ENCODE measurements at places on chromosomes 4 and X.

DNA sequence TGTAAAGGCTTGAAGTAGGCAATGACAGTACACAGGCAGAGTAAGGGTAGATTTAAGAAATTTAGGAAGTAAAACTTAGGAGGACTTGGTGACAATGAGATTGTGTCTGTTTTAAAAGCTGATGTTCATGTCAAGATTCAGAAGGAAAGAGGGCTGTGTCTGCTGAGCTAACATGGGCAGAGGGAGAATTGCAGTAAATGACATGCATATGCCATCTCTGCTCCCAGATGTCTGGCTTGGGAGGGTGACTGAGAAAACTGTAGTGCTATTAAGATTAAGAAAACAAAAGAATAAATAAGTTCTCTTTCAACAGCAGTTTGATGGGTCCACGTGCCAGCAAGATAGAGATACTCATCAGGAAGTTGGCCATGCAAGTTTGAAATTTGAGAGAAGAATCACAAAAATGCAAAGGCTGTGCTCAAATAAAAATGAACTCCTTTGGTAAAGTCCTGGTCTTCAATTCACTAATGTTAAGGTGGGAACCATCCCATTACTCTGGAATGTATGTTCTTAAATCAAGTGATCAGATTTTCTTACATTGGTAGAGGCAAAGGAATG is 7.2 kb downstream of the NFXL1 start:
- DNase-seq, result no peak

GRCh38 chr4:1004557-1005485 is 6.6 kb upstream of the FGFRL1 start:
- no peak for DNase-seq

- peak; percentile 9 for DNase-seq
Observed at GRCh38 chrX:152821145-152821765, 9.3 kb downstream of the CETN2 start.

DNA sequence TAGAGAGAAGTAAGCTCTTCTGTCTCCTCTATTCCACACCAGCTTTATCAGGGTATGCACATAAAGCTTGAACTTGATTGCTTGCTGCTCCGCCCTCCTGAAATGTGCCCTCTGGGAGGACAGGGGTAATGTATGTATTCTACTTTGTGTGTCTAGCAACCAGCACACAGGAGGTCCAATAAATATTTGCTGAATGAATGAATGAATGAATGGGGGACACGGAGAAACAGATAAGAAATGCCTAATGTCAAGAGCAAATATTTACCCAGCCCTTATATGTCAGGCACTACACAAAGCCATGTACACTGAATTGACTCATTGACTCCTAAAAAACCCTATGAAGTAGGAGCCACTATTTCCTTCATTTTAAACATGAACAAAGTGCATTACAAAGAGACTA is 2.3 kb upstream of the MSL3 start:
- no peak for DNase-seq

- DNase-seq, result no peak
Observed at GRCh38 chrX:19725641-19726040, 161.8 kb downstream of the SH3KBP1 start.

DNA sequence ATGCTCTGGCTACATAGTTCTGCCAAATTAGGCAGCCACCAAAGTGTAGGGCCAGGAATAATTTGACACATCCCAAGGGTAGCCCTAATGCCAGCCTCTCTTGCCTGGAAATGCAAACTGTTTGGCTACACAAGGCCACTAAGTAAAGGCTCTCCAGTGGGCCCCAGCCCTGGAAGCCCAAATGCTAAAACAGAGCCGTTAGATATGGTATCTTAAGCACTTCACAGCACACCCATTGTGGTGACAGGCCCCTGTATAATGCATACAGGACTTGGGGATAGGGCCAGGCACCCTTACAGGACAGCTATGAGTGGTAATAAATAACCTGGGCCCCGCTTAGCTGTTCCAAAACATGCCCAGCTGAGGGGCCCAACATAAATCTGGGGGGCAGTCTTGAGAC is 623.9 kb downstream of the BCOR start:
- no peak for DNase-seq

DNA sequence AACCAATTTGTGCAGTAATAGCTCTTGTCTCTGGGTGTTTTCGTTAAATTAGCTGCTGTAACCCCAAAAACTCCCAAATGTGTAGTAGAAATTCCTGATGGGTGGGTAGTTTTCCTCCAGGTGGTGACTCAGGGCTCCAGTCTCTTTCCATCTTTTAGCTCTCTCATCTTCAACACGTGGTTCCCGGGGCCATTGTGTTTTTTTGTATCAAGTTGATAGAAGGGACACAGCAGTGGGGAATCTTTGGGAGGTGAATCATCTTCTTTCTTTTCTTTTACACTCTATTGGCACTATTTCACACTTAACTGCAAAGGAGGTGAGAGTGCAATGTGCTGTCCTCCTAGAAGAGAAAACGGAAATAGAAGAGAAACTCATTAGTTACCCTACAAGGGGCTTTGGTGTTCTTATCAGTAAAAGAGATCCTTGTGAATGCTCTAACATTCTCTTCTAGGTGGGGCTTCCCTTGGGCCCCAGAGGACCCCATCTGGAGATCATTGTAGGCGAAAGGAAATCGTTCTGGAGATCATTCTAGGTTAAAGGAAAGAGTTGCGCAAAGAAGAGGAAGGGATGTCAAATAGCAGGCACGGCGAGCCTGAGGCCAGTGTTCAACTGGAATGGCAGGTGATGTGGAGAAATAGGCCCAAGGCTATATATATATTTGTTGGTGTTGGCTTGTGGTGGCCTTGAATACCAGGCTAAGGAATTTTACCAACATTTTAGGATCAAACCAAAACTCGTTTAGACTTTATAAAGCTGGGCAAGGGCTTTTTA is 68.2 kb upstream of the ACSL1 start:
- no peak for DNase-seq

GRCh38 chr4:66804979-66805378 is 740.3 kb downstream of the CENPC start:
- no peak for DNase-seq

- DNase-seq, result no peak
Observed at GRCh38 chr4:159779716-159780115, 676.8 kb downstream of the RAPGEF2 start.

DNA sequence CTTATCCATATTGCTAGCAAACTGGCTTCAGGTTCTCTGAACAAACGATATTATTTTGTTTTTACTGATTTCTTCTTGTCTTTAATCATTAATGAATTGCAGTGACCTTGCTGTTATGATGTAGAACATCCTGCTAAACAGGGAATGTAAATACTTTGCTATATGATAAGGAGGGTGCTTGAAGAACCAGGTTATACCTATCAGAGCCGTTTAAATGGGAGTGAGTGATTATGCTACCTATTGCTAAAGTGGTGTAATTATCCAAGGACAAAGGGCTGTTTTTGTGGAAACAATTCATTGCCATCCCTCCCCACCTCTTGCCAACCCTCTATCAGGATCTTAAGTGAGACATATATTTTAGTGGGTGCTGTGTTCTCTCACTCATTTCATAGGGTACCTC is 788.9 kb downstream of the RPA4 start:
- DNase-seq, result no peak

All from activated CD4-positive, alpha-beta T cell treated with anti-CD3 and anti-CD28 coated beads, Interleukin-2, amount 50 U/mL, for 16 hours (primary cell).